GM13976 (cell line): ENCODE measurements at places on chromosomes 3 and 15.

DNA sequence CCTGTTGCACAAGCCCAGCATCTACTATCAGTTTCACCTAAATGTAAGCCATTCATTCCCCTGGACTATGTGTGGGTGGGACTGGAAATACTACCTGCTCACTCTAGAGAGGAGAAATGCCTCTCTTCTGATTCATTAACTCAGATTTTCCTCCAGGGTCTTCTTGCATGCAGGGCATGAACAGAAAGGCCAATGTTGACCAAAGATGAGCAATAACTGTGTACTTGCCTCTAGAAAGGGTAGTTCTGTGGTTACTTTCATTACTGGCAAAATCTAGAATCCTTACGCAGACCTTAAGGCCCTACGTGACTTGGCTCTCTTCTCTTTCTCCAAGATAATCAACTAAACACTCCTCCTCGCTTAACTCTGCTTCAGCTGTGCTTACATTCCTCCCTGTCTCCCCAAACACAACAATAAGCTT, 81.4 kb upstream of the PSMD6 start:
- no peak for DNase-seq

GRCh38 chr15:88752951-88753350, 50.3 kb upstream of the ACAN start:
- DNase-seq, result no peak

GRCh38 chr15:67732671-67733374, 92.5 kb upstream of the SKOR1 start:
- DNase-seq, result no peak

DNA sequence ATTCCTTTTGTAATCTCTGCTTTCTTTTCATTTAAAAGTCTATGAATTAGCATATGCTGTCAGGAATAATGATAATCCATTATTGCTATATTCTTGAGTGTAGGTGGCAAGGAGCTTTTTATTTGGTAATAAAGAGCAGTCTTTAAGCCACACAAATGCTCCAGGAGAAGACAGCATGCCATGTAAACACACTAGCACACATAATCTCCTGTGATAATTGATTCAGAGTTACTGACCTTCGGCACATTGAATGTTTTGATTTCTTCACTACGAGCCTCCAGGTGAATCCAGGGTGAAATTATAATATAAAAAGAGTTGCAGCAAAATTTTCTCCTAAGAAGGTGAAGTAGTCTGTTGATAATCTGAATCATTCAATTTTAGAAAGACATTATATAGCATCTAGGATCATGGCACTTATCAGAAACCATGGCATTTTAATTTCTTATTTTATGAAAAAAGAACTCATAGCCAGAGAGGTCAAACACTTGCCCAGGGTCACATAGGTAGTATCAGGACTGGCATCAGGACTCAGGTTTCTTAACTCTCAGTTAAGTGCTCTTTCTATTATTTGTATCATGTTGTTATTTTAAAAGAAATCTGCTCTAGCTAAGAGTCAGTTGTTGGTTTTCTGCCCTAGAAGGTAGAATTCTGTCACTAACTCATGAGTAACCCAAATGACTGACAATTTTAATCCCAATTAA, 21.3 kb upstream of the DHX36 start:
- DNase-seq, result no peak

- DNase-seq, result no peak
Measured at GRCh38 chr15:68614286-68615035, 35.7 kb downstream of the CORO2B start.

DNA sequence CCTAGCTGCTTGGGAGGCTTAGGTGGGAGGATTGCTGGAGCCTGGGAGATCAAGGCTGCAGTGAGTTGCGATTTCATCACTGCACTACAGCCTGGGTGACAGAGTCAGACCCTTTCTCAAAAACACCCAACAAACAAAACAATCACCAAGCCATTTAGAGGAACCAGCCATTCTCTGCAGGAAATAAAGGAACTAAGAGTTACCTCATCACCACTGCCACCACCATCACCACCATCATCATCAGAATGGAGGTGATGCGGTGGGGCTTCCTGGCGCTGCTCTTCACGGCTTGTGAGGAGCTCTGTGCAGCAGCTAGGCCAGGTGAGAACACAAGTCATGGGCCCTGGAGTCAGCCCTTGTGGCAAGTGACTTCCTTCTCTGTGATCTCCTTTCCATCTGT, 37.7 kb upstream of the KLHL25 start:
- no peak for DNase-seq

- no peak for DNase-seq
Measured at GRCh38 chr3:18250991-18251390, 174.1 kb downstream of the SATB1 start.

DNA sequence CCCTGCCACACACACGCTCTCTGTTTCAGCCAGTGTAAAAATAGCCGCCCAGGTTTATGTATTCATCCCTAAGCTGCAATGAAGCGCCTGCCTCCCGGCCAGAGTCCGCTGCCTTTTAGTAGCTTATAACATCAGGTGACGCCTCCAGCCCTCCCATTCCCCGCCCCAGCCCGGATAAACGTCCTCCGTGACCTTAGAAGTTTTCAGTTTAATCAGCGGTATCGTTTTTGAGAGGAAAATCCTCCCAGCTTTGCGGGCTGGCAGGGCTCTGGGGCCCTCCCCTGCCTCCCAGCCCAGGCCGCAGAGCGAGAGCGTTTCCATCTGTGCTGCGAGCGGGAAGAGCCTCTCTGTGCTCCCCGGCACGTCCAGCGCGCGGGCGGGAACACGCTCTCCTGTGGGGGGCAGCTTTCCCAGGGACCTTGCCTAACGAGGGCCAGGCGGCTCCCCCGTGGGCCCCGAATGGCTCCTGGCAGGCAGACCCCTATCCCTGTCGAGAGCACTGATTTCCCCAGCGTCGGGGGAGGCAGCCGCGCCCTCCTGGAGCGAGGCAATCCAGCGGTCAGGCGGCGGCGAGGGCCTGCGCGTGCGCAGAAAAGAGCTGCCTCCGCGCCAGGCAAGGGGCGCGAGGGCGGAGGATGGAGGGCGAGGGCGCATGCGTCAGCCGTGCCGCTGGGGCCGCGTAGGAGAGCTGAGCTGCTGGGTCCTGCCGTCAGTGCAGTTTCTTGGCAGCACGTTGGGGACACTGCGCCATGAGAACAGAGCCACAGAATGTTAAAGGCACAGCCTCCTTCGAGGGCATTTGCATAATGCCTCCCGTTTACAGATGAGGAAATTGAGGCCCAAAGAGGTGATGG, 71.1 kb downstream of the CCNL1 start:
- DNase-seq, result peak; percentile 96

- no peak for DNase-seq
Measured at GRCh38 chr3:50336452-50337174, 4.0 kb downstream of the RASSF1 start.

DNA sequence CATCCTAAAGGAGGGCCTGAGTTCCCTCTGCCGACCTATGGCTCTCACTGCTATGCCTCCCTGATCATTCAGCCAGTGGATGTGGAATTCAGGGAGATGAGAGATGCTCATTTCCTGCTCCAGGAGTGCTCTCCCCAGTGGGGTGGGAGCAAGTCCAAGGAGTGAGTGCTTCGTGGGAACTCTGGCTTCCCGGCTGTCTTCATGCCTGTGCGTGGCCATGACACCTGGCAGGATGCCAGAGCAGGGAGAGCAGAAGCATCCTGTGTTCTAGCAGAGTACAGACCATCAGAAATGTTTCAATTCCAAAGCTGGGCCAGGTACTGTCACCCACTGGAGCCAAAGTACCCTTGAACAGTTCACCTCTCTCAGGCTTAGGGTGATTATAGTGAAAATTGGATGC, 45.1 kb downstream of the APH1B start:
- no peak for DNase-seq

GRCh38 chr3:10744098-10744465, 71.9 kb upstream of the SLC6A11 start:
- DNase-seq, result no peak

GRCh38 chr15:52105846-52106245, 6.7 kb downstream of the BCL2L10 start:
- no peak for DNase-seq

DNA sequence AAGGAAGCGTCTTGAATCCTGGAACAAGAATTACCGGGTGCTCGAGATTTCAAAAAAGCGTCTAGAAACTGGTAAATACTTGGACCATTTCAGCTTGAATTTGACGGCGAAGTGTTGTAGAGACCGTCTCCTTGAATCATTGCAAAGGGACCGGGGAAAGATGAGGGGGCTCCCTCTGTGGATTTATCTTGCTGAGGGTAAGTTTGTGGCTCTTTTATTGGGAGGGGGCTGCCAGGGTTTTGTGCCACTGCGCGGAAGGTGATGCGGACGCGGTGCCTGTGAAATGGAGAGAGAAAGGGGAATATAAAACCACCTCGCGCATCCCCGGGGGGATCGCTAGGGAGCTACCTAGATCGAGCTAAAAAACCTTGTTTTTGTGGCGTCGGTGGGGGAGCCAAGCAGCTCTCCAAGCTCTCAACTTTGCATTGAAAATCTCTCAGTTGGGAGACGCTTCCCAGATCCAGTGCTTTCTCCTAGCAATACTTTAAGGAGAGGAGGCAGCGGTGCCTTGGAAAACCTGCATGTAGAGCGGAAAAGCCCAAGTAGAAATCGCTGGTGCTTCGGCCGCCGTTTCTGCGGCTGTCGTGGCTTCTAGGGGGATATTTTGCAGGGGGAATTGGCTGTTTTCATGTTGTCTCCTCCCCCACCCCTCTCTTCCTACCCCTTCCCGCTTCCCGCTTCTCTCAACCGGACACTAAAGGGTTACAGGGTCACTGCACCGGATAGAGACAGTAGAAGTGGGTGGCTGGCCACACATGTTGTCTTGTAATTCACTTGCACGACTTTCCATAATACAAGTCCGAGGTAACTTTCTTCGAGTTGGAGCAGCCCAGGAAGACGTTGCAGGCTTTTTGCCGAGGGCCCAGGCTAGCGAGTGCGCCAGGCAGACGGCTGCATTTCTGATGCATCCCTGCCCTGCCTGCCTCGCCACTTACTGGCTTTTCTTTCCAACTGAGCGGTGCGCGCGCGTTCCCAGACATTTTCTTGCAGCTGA, 187.6 kb downstream of the NLGN1 start:
- DNase-seq, result no peak

- no peak for DNase-seq
Measured at GRCh38 chr15:47565949-47566348, 151.4 kb upstream of the SEMA6D start.

- no peak for DNase-seq
Measured at GRCh38 chr3:30354972-30355371, 251.4 kb upstream of the TGFBR2 start.

GRCh38 chr15:91980502-91981267, 127.2 kb downstream of the SLCO3A1 start:
- DNase-seq, result no peak

DNA sequence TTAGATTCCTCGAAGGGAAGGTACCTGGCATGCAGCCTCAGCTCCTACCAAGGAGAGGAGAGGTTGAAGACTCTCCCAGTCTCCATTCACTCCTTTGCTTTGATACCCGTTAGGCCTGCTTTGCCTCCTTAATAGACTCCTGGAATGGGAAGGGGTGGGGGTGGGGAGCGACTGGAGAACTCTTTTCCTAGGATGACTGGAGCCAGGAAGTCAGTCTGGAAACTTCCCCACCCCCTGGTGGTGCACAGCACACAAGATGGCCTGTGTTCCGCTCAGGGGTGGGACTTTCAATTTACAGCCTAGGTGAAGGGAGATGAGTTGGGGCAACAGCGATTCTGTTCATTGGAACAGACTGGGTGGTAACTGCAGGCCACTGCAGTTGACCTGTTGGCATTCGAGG, 21.4 kb upstream of the CELF6 start:
- no peak for DNase-seq

DNA sequence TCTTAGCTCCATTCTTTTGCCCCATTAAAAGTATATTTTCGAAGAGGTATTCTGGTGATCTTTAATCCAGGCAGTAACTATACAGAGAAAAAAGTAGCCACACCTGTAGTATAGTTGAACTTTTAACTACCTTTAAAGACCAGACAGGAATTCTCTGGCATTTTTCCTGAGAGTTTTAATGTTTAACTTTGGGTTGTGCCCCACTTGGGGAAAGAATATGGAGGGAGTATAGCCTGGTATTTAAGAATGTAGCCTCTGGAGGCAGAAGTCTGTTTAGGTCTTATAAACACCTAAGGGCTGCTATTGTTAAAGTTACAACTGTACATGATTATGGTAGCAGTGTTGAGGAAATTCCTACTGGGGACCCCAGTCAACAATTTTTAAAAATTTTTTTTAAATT, 19.3 kb downstream of the C3orf85 start:
- no peak for DNase-seq

DNA sequence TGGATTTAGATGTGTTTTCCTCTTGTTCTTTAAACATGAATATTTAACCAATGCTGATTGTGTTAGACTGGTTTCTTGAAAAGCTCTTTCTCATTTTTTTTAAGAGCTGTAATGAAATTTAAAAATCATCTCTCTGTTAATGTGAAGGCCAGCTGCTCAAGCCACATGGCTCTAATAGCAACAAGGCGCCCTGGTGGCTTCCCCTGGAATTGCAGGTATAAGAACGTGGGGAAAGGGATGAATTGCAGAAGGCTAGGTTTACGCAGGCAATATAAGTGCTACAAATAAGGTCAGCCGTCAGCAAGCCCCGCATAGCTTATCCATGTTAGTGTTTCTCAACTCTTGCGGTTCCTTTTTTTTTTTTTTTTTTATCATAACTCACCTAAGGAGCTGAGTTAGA, 108.5 kb downstream of the SAMMSON start:
- no peak for DNase-seq

DNA sequence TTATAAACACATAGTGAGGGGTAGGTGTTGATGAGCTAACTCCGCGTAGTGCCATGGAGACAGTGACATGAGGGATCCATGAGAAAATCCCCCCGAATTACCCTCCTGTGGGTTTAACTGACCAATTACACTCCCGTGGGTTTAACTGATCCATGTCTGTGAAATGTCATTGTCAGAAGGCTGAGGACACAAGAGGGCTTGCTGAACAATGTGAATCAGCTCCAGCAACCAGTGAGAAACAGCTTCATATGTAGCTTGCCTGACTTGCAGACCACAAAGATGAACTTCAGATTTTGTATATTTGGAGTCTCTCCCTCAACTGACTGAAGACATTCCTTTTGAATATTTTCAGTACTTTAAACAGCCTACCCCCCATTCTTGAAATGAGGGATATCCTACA, 144.9 kb downstream of the FBN1 start:
- DNase-seq, result no peak

GRCh38 chr15:39406485-39406884, 174.4 kb upstream of the THBS1 start:
- DNase-seq, result no peak

DNA sequence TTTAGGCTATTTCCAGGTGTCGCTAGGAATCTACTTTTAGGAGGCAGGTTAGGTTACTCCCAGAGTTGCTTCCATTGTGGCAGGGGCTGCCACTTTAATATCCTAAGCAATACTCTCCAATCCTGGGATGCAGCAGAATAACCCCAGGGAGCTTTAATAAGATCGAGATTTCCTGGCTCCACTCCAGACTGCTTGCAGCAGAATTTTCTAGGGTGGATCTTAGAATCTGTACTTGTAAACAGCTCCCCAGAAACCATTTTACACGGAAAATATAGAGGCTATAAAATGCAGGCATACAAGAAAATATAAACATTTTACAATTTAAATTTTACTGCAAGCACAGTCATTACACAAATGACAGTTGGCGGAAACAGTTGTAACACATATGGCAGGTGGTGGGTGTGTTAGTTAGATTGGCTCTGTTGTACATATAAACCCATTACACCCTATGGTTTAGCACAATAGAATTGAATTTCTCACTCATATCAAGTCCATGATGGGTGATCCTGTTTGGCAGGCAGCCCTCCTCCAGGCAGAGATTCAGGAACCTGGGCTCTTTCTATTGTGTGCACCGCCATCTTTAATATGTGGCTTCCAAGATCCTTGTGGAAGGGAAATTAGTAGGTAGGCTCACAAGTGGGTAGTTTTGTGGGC, 35.0 kb upstream of the TNFAIP8L3 start:
- no peak for DNase-seq

- DNase-seq, result no peak
Measured at GRCh38 chr3:87793337-87793877, 265.4 kb downstream of the CGGBP1 start.
